H4 (cell line): ENCODE measurements at places on chromosomes 3 and 15.

- peak; percentile 76 for DNase-seq
These were observed 88.6 kb upstream of the RASGRF1 start for GRCh38 chr15:79179108-79179561.

GRCh38 chr3:135792174-135792573, 173.4 kb upstream of the PPP2R3A start:
- DNase-seq: no peak

- DNase-seq: no peak
These were observed 74.2 kb downstream of the HMCES start for GRCh38 chr3:129352650-129353588.

- peak; percentile 47 for DNase-seq
These were observed 283.8 kb downstream of the TLE3 start for GRCh38 chr15:69813881-69814280.

GRCh38 chr3:188841906-188842305, 329.9 kb upstream of the TPRG1 start:
- no peak for DNase-seq
